ENCODE measurements at places on chromosomes 1 and 21. TPM values are rescaled to one million over a fixed set of nuclear protein-coding genes. Genes with fewer than 3 reads are reported as not detected.

- H3K27me3 ChIP-seq: no peaks in the 10 kb centered on the region
- no peaks in the 10 kb centered on the region for H3K36me3 ChIP-seq
- no peak overlapping the region for H3K27ac ChIP-seq
- H3K4me1 ChIP-seq: peaks cover 20% of the 10 kb centered on the region
Observed at GRCh38 chr1:200890818-200891773, 3.6 kb upstream of the INAVA start.

Gene SH2D5
- not detected for total RNA-seq

- H3K36me3 ChIP-seq: no peaks in the 10 kb centered on the region
- peak; percentile 85 for DNase-seq
- no peak overlapping the region for H3K4me3 ChIP-seq
- no peaks in the 10 kb centered on the region for H3K27me3 ChIP-seq
Observed at GRCh38 chr1:9455487-9456234, 83.6 kb upstream of the SLC25A33 start.

DNA sequence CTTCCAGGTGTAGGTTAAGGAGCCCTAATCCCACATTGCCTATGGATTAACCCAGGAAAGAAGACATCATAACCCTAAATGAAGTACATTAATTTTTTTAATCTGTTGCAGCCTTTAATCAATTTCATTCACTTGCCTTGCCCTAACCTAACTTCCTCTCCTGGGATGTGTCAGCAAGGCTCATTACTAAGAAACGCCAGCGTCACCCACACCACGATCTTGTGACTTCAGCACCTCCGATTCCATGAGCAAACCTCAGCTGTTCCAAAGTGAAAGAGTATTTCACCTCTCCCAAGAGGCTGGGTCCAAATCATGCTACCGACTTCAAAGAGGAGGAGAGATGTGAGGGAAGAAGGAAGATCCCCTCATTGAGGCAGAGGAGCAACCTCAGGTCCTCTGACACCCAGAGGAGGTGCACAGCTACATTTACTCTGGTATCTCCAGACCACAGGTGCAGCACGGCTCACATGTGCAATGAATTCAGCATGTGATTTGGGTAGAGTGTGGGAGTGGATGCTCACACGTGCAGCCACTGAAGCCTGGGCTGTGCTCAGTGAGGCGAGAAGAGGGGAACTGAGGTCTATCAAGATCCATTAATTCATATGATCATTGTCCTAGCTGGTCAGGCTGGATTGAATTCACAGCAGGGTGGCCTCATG is 134.1 kb downstream of the SLC30A10 start:
- no peak for DNase-seq
- no peaks in the 10 kb centered on the region for H3K27me3 ChIP-seq
- peaks cover 6% of the 10 kb centered on the region for H3K4me1 ChIP-seq
- no peak overlapping the region for H3K4me3 ChIP-seq
- H3K27ac ChIP-seq: no peak overlapping the region

Gene INSRR
- not detected for total RNA-seq
